T follicular helper cell (primary cell): ENCODE measurements at places on chromosomes 11 and 22.

DNA sequence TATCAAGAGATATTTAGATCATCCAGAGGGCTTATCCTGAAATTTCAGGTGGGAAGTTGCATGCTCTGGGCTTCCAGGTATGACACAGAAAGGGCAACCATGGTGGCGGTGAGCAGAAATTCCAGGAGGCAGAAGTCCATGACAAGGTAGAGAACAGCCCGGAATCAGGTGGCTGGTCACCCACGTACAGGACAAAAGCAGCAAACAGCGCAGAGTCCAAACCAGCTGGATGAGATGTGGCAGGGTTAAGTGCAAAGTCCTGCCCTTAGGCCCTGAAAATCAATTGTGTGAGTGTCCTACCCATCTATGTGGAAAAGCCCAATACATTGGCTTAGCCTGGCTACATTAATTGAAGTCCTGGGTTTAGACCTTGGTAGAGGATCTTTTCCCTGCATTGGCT, 11.6 kb downstream of the PPFIBP2 start:
- DNase-seq: no peak

GRCh38 chr11:11081288-11081687, 223.4 kb upstream of the ZBED5 start:
- DNase-seq: no peak

- DNase-seq: no peak
Measured at GRCh38 chr11:2728663-2729332, 29.0 kb upstream of the KCNQ1OT1 start.

- DNase-seq: no peak
Measured at GRCh38 chr22:35170716-35171697, 86.3 kb upstream of the HMGXB4 start.

DNA sequence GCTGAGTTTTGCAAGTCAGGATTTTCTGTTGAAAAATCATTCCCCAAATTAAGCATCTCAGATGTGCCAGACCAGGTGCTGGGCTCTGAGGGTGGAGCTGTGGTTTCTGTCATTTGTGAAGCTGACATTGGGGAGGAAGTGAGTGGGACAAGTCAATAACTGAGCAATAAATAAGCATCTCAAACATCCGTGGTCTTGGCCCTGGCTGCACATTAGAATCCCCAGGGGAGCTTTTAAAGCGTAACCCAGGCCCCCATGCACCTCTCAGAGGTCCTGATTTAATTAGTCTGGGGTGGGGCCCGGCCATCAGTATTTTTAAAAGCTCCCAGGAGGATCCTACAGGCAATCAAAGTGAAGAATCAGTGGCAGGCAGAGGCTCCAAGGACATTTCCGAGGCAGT, 420.0 kb downstream of the MN1 start:
- DNase-seq: no peak

DNA sequence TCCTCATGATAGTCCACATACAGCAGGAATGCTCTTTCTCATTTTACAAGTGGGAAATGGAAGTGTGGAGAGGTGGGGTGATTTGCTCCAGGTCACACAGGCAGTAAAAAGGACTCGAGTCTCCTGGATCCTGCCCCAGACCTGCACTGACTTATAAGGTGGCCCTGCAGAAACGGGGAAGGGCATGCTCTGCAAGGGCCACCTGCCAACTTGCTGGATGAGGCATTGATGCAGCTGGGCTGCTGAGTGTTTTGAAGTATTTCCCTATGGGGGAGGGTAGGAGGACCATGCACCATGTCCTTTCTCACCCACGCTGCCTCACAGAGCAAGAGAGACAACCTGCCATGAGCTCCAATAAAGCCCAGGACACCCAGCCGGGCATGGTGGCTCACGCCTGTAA, 36.9 kb downstream of the OR6Q1 start:
- DNase-seq: no peak

GRCh38 chr22:45314786-45315185, 5.1 kb downstream of the FAM118A start:
- no peak for DNase-seq

GRCh38 chr11:20363149-20363499, 390 bp upstream of the HTATIP2 start:
- DNase-seq: no peak

DNA sequence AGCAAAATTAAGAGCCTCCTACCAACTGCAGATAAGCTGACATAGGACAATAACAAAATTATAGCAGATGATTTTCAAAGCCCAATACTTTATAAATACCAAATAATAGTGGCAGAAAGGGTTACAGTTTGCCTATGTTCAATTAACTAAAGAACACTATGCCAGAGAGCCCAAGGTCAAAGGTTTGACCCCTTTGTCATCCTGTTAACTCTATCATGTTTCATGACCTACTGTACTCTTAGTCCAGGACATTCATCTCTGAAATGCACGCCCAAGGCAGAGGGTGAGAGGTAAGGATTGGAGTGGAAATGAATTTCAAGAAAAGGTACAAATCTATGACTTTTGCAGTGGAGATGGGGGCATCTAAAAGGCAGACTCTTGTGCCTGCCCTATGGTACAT, 70.6 kb downstream of the DDIAS start:
- no peak for DNase-seq

- DNase-seq: no peak
Measured at GRCh38 chr11:113481226-113481625, 6.0 kb upstream of the DRD2 start.

DNA sequence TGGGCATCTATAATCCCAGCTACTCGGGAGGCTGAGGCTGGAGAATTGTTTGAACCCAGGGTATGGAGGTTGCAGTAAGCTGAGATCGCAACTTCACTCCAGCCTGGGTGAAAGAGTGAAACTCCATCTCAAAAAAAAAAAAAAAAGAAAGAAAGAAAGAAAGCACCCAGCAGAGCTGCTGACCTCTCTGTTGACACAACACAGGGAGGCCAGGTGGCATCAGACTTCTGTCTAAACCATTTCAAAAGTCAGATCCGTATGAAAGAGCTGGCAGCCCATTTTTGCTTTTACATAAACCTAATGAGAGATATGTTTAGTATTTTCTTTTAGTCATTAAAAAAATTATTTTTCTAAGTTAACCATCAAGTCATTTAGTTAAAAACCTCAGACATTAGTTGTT, 64.4 kb upstream of the RRM1 start:
- DNase-seq: no peak

DNA sequence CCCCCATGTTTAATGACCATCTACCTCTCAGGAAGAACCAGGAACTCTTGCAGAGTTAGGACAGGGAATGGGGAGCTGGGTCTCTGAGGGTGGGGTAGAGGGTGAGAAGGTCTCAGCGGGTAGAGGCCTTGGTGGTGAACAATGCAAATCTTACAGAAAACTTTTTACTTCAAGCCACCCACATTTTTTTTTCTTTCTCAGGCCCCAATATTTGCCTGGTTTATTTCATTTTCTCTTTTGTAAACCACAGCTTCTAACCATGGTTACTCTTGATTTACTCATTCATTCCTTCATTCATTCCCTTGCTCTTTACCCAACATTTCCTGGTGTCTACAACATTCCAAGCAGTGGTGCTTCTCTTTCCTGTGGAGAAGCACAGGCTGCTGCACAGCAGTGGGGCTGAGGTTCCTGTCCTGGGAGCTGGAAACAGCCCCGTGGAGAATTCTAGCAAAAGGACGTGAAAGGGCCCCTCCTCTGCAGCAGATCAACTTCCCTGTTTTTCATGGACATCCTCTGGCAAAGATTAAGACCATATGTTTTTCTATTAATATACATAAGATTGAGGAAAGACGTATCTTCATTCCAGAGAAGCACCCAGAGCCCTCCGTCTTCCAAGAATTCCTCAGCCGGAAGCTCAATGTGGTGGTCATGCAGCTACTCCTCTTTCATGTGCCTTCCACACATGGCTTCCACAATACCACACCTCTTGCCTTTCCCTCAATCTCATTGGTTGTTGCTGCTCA, 224.4 kb upstream of the SESN3 start:
- DNase-seq: no peak

- no peak for DNase-seq
Measured at GRCh38 chr11:125513705-125514265, 17.7 kb upstream of the FEZ1 start.

GRCh38 chr11:126355926-126356897, 726 bp downstream of the ST3GAL4 start:
- DNase-seq: no peak

DNA sequence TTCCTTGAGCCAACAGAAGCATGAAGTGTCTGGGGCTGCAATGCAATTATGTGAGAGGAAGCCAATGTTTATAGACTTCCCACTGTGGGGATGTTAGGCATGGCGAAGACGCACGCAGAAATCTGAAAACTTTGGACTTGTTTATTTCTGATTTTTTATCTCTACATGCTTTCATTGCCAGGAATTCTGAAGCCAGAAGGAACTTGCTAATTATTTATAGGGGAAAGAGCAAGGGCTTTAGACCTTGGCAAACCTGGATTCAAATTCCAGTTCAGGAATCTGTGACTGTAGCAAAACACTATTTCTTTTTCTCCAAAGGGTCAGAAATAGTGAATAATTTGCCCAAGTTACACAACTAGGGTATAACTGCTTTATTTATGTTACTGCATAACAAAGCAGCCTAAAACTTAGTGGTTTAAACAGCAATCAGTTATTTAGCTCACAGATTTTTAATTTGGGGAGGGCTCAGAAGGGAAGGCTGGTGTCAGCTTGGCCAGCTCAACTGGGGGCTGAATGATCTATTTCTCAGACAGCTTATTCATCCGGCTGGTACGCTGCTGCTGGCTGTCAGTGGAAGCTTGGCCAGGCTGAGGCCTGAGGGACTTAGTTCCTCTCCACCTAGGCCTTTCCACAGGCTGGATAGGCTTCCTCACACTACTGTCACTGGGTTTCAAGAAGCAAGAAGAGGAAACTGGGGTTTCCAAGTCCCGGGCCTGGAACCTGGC, 1.9 kb upstream of the OR6Q1 start:
- no peak for DNase-seq

DNA sequence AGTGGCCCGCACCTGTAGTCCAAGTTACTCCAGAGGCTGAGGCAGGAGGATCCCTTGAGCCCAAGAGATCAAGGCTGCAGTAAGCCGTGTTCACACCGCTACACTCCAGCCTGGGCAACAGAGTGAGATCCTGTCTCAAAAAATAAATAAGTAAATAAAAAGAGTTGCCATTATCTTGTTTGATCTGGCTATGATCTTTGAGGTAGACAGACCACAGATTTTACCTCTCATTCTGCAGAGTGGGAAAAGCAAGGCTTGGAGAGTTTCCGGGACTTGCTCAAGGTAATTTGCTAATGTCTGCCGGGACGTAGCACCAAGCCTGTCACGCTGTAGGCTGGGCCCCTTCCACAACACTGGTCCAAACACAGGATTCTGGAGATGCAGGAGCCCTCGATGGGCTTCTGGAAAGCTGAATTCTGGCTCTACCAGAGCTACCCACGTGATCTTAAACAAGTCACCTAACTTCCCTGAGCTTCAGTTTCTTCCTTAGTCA, 6.8 kb downstream of the GRAP2 start:
- DNase-seq: no peak

DNA sequence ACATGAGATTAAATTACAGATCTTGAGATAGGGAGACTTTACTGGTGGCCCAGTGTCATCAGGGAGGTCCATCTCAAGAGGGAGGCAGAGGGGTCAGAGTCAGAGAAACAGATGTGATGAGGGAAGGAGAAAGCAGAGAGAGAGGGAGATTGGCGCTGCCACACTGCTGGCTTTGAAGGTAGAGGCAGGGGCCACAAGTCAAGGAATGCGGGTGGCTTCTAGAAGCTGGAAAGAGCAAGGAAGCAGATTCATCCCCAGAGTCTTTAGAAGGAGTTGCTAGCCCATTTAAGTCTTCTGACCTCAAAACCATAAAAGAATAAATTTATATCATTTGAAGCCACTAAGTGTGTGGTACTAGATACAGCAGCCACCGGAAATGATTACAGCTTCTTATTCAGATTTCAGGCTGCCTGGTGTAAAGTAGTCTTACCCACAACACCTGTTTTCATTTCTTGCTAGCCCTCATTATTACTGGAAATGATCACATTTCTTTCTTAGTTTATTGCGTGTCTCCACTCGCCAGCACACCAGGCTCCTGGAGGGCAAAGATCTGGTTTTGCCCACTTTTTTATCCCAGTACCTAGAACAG, 12.6 kb upstream of the SERPINH1 start:
- no peak for DNase-seq

DNA sequence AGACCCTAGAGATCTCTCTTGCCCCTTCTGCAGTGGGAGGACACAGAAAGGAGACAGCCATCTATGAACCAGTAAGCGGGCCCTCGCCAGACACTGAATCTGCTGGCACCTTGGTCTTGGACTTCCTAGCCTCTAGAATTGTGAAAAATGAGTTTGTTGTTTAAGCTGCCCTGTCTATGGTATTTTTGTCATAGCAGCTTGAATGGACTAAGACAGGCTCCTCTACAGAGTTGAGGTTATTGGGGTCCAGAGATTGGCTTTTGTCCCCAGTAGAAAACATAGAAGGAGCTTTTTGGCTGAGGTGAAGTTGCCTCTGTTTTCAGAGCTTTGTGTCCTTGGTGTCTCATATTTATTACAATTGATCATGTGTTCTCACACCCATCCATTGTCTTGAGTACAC, 77.2 kb downstream of the STIM1 start:
- DNase-seq: no peak

- no peak for DNase-seq
Measured at GRCh38 chr11:61049063-61049377, 53.3 kb upstream of the CD5 start.

GRCh38 chr11:57647960-57648800, 1.5 kb downstream of the YPEL4 start:
- no peak for DNase-seq

- DNase-seq: no peak
Measured at GRCh38 chr11:58513747-58514367, 6.0 kb upstream of the OR5B21 start.

DNA sequence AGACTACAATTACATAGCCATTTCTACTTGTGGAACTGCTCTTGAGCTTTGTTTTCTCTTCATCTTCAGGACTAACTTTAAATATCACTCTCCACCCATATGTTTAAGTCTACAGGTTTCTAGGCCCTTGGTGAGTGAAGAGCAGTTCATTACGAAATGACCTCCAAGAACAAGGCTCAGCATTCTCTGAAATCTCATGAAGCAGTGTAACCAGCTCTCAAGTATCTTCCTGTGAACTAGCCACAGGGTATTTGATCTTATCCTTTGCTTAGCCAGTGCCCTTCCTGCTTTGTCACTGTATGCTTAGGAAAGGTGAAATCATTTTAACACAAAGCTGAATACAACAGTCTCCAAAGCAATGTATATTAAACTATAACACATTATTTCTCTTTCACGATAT, 20.4 kb upstream of the LYVE1 start:
- DNase-seq: no peak

- DNase-seq: no peak
Measured at GRCh38 chr11:133518702-133519264, 13.5 kb downstream of the OPCML start.

GRCh38 chr11:128153697-128154048, 433.7 kb downstream of the ETS1 start:
- DNase-seq: no peak
